Endodermal cell (in vitro differentiated cells): ENCODE measurements at places on chromosomes 2 and 18. TPM values are rescaled to one million over a fixed set of nuclear protein-coding genes. Genes with fewer than 3 reads are reported as not detected.

GRCh38 chr2:240323601-240324291, 111.7 kb upstream of the GPC1 start:
- H3K27me3 ChIP-seq: no peaks in the 10 kb centered on the region
- no peaks in the 10 kb centered on the region for H3K4me1 ChIP-seq
- no peak overlapping the region for H3K4me3 ChIP-seq
- H3K27ac ChIP-seq: no peak overlapping the region
- peak; percentile 30 for DNase-seq

RAMP1 gene
- total RNA-seq: 0.40 to 0.76 TPM in 2 of 3 replicates, not detected in the other

DNA sequence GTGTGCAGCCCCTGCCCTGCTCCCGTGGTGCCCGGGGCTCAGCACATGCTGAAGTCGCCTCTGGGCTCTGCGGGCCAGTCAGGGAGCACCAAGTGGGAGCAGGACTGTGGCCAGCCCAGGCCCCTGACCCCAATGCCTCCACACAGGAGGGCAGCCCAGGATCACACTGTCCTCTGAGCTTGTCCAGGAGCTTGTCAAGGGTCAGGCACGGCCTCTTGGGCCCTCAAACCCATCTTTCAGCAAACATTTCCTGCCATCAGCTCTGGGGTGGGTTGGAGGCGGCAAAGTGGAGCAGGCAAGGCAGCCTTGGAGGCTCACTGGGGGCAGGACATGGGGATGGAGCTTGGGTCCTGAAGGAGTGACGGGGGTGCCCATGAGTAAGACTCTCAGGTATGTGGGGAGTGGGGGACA, 10.3 kb downstream of the SNED1 start:
- peak; percentile 52 for DNase-seq
- H3K4me3 ChIP-seq: no peak overlapping the region
- H3K27me3 ChIP-seq: no peaks in the 10 kb centered on the region
- H3K4me1 ChIP-seq: peaks cover 8% of the 10 kb centered on the region
- H3K27ac ChIP-seq: no peak overlapping the region

DNA sequence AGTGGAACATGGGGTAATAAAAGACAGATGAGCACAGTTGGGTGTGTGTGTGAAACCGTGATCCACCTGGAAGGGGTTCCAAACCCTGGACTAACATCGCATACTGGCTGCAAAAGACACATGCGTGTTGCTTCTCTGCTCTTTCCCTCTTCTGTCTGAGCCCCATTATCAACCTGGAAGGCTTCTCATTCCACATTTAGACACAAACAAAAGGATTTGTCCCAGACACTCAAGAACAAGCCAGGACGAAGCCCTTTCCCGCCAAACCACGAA, 7.0 kb upstream of the SP9 start:
- no peak overlapping the region for H3K27ac ChIP-seq
- DNase-seq: no peak
- H3K4me1 ChIP-seq: peaks cover 7% of the 10 kb centered on the region
- no peaks in the 10 kb centered on the region for H3K36me3 ChIP-seq
- peak overlapping the region; percentile 47 for H3K4me3 ChIP-seq

DNA sequence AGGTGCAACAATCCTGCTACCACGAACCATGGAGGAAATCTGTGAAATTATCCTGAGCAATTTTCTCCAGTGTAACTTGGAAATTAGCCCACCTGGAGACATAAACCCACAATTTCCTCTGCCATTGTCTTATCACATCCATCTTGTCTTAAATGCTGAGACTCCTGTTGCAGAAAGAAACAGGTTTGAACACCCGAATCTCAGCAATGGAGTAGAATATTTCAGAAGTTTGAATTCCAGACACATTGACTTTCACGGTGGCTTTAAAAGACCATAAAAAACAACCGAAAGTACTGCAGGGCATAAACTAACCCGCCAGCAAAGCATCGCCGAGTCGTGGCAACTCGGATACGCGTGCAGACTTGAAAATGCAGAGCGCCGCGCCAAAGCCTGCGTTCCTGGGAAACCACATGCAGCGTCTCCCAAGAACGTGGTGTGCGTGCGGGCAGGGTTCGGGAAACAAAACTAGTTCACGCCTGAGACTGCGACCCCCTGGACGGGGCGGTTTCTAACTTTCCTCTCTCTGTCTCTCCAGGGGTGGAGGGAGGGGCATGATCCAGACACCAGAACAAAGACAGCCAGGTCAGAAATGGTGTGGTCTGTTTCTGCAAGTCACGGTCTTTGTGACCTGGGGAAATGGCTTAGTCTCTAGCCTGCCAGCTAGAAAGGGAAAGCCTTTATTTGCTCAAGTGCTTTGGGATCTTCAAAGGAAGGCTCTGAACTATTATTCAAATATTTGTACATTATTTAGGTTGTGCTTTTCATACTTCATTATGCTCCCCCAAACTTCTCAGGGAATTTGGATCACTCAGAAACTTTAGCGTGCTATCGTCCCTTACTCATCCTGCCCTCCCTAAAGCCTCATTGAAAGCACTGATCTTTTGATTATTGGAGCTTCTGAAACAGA, 26.9 kb upstream of the KCTD1 start:
- peak overlapping the region; percentile 72 for H3K4me3 ChIP-seq
- no peaks in the 10 kb centered on the region for H3K36me3 ChIP-seq
- H3K27me3 ChIP-seq: peaks cover 75% of the 10 kb centered on the region
- peak; percentile 84 for DNase-seq

- no peak for DNase-seq
- no peaks in the 10 kb centered on the region for H3K36me3 ChIP-seq
- no peaks in the 10 kb centered on the region for H3K27me3 ChIP-seq
- H3K4me1 ChIP-seq: peaks cover 11% of the 10 kb centered on the region
- no peak overlapping the region for H3K4me3 ChIP-seq
- no peak overlapping the region for H3K27ac ChIP-seq
Observed at GRCh38 chr2:182628916-182629315, 87.1 kb upstream of the DNAJC10 start.

CABYR gene
- 11.0 and 11.1 TPM in 2 replicates for total RNA-seq

KCNIP3 gene
- 0.26 and 1.2 TPM in 2 replicates for total RNA-seq

PLA2R1 gene
- 0.80 to 2.0 TPM (median 1.4 TPM) in 3 replicates for total RNA-seq

PCARE gene
- total RNA-seq: 0.16 TPM in 1 of 3 replicates, not detected in the others

DNA sequence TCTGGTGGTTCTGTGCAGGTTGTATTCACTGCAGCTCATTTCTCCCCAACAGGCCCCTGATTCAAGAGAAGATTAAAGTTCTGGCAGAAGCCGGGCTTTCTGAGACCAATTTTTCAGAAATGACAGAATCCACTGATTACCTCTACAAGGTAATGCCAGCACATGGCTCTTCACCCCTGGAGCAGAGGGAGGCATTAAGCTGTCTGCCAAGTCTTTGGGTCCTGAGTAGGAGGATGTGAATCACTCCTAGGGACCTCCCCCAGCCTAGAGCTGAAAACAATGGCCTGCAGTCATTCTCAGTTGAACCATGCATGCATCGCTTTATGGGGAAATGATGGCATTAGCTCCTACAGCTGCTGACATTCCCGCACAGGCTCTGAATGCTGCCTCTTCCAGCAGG, 20.5 kb upstream of the RPL37A start:
- H3K4me1 ChIP-seq: peaks cover 5% of the 10 kb centered on the region
- peak; percentile 62 for DNase-seq
- H3K27ac ChIP-seq: no peak overlapping the region
- peaks cover 58% of the 10 kb centered on the region for H3K36me3 ChIP-seq
- H3K4me3 ChIP-seq: no peak overlapping the region

FSHR gene
- total RNA-seq: 2.2 to 6.5 TPM (median 6.1 TPM) in 3 replicates

CYRIA gene
- 1.4 and 2.5 TPM in 2 replicates for total RNA-seq

NCK2 gene
- 58.9 and 59.9 TPM in 2 replicates for total RNA-seq

DNA sequence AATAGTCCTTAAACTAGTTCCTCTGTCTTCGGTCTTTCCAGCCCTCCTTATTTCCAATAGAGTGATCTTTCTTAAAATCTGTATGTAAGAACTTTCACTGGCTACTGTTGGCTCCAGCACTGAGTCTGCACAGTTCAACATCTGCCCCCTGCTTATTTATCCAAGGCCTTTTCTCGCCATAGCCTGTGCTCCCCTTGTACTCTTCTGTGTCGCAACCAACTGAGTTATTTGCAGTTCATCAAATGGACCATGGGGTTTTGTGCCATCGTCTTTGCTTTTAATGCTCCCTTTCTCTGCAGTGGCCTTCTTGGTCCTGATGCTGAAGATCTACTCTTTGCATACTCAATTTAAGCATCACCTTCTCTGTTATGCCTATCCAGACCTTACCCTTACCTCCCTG, 77.3 kb downstream of the DSC3 start:
- H3K4me3 ChIP-seq: no peak overlapping the region
- no peaks in the 10 kb centered on the region for H3K27me3 ChIP-seq
- H3K27ac ChIP-seq: no peak overlapping the region
- no peaks in the 10 kb centered on the region for H3K4me1 ChIP-seq
- no peak for DNase-seq

GRCh38 chr2:41621563-41621962, 426.3 kb upstream of the PKDCC start:
- H3K27ac ChIP-seq: no peak overlapping the region
- DNase-seq: no peak
- no peaks in the 10 kb centered on the region for H3K4me1 ChIP-seq
- no peaks in the 10 kb centered on the region for H3K36me3 ChIP-seq
- no peaks in the 10 kb centered on the region for H3K27me3 ChIP-seq

WDR33 gene
- 76.3 and 85.0 TPM in 2 replicates for total RNA-seq

GRCh38 chr2:71833855-71834560, 313.7 kb downstream of the CYP26B1 start:
- H3K36me3 ChIP-seq: no peaks in the 10 kb centered on the region
- no peak overlapping the region for H3K4me3 ChIP-seq
- no peaks in the 10 kb centered on the region for H3K4me1 ChIP-seq
- DNase-seq: peak; percentile 18

- no peak overlapping the region for H3K4me3 ChIP-seq
- H3K4me1 ChIP-seq: no peaks in the 10 kb centered on the region
- no peak overlapping the region for H3K27ac ChIP-seq
- no peaks in the 10 kb centered on the region for H3K27me3 ChIP-seq
- H3K36me3 ChIP-seq: no peaks in the 10 kb centered on the region
Observed at GRCh38 chr2:226979004-226979403, 143.2 kb downstream of the RHBDD1 start.

LYPD1 gene
- total RNA-seq: 2.0 and 3.5 TPM in 2 replicates

FOXI3 gene
- total RNA-seq: 2.6 and 2.8 TPM in 2 replicates

DNA sequence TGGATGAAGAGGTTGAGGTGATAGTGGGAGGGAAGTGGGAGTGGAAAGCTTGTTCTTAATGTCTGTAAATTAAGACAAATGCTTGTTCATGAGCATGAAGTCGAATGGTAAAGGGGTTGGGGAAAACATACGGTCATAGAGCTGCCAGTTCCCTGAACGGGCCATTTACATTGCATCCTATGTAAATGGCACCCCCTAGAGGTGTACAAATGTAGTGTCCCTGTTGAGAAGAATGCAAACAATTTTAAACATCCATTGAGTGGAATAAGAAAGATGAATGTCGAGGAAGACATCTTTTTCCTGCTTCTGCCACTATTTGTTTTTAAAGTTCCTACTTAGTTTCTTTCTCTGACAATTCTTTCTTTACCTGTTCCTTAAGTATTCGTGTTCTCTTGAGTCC, 155.7 kb downstream of the RDH14 start:
- no peaks in the 10 kb centered on the region for H3K36me3 ChIP-seq
- no peak for DNase-seq
- H3K4me1 ChIP-seq: peaks cover 7% of the 10 kb centered on the region

DNA sequence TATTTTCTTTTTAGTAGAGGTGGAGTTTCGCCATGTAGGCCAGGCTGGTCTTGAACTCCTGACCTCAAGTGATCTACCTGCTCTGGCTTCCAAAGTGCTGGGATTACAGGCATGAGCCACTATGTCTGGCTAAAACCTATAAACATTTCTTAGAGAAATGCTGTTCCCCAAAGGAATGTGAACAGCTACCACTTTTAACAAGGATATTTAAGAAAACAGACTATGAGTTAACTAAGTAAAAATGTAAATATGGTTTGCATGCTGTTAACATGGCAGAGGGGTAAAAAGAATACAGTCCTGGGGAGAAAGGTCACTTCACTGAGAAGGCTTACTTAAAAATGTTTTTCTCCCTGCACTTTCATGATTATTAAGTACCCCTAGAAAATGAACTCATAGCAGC, 57.1 kb downstream of the SLC16A14 start:
- no peaks in the 10 kb centered on the region for H3K4me1 ChIP-seq
- H3K36me3 ChIP-seq: no peaks in the 10 kb centered on the region
- H3K27ac ChIP-seq: no peak overlapping the region
- no peaks in the 10 kb centered on the region for H3K27me3 ChIP-seq
- no peak overlapping the region for H3K4me3 ChIP-seq

GRCh38 chr2:222891890-222892289, 31.1 kb downstream of the ACSL3 start:
- no peak for DNase-seq
- no peak overlapping the region for H3K27ac ChIP-seq
- no peaks in the 10 kb centered on the region for H3K27me3 ChIP-seq
- H3K4me3 ChIP-seq: no peak overlapping the region
- H3K36me3 ChIP-seq: no peaks in the 10 kb centered on the region
- no peaks in the 10 kb centered on the region for H3K4me1 ChIP-seq

GRCh38 chr2:128310761-128311160, 7.9 kb downstream of the HS6ST1 start:
- H3K36me3 ChIP-seq: peaks cover 87% of the 10 kb centered on the region
- DNase-seq: peak; percentile 36
- no peak overlapping the region for H3K27ac ChIP-seq
- peaks cover 57% of the 10 kb centered on the region for H3K4me1 ChIP-seq

DPP4 gene
- total RNA-seq: 0.93 and 1.2 TPM in 2 replicates

DNA sequence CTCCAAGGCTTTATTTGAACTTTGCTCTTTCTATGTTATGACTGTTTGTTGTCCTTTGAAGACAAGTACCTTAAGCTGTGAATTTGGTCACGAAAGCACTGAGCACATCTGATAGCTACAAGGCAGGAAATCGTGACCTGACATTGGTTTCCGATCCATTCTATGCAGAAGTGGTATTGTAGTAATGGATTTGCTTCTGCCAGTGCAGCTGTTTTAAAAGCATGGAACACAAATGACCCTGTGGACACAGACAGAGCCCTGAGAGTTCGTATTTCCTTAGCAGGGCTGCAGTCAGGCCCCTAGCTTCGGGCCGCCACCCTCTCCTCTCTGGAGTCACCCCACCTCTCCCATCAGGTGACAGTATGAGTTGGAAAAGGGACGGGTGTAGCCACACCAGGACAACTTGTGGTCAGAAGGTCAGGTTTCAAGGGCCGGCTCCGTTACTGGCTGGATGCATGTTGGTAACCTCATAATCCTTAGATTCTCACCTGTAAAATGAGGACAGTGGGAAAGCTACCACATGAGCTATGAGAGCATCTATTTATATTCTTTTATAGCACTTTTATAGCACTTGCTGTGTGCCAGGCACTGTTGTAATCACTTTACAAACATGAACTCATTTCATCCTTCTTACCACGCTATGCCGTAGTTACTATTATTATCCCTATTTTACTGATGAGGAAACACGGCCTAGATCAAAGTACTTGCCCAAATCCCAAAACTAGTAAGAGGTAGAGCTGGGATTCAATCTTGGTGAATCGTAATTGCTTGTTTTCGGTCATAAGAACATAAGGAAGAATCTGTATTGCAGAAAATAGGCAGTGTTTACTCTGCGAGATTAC, 70.2 kb downstream of the SPATS2L start:
- H3K36me3 ChIP-seq: peaks cover 4% of the 10 kb centered on the region
- no peaks in the 10 kb centered on the region for H3K27me3 ChIP-seq
- no peak overlapping the region for H3K4me3 ChIP-seq
- peaks cover 34% of the 10 kb centered on the region for H3K4me1 ChIP-seq

- no peaks in the 10 kb centered on the region for H3K36me3 ChIP-seq
- no peaks in the 10 kb centered on the region for H3K27me3 ChIP-seq
- peak overlapping the region; percentile 14 for H3K4me3 ChIP-seq
- peaks cover 13% of the 10 kb centered on the region for H3K4me1 ChIP-seq
- H3K27ac ChIP-seq: no peak overlapping the region
Observed at GRCh38 chr2:136327162-136327852, 209.4 kb upstream of the CXCR4 start.
